ENCODE measurements at places on chromosomes 2 and 18.

DNA sequence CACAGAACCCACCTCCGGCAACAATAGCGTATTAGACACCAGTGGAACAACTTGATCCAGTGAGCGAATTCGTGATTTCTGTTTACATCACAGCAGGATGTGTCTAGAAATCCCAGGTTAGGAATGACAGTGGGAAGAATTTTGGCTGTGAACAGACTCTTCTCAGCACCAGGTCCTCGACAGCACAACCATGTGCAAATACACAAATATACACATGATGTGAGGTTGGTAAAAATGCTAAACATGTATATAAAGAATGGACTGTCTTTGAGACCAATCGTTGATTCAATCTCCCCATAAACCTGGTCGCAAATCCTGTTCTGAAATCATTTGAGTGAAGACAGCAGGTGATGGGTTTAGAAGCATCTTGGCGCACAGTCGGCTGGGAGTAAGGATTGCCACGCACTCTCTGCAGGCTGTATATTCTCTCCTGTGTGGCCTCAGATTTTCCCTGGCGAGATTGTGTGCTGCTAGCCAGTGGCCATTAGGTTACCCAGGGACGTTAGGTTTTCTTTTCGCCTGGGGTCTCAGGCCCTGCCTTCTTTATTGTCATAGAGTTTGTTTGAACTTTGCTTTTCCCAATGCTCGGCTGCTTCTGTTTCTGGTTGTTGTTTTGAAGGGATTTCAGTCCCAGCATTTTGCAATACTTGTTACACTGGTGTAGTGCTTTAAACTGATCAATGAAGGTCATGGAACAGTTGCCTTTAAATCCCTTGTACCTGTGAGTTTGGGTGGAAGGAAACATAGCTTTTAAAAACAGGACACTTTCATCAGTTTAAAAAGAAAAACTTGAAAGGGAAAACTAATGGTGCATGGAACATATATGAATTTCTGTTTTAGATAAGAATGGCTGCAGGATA lies 147.3 kb downstream of the ALPK2 start:
- DNase-seq, result no peak

GRCh38 chr18:70243131-70243929 lies 37.8 kb upstream of the RTTN start:
- no peak for DNase-seq

DNA sequence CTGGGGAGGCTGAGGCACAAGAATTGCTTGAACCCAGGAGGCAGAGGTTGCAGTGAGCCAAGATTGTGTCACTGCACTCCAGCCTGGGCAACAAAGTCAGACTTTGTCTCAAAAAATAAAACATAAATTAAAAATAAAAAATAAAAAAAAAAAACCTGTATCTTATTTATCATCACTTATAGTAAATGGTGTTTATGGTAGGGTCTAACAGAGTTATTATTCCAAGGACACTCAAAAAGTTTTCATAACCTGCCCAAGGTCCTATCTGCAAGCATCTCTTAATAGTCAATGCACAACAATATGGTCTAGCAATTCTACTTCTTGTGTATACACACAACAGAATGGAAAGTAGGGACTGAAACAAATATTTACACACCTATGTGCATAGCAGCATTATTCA lies 47.3 kb upstream of the MYCN start:
- DNase-seq, result no peak

DNA sequence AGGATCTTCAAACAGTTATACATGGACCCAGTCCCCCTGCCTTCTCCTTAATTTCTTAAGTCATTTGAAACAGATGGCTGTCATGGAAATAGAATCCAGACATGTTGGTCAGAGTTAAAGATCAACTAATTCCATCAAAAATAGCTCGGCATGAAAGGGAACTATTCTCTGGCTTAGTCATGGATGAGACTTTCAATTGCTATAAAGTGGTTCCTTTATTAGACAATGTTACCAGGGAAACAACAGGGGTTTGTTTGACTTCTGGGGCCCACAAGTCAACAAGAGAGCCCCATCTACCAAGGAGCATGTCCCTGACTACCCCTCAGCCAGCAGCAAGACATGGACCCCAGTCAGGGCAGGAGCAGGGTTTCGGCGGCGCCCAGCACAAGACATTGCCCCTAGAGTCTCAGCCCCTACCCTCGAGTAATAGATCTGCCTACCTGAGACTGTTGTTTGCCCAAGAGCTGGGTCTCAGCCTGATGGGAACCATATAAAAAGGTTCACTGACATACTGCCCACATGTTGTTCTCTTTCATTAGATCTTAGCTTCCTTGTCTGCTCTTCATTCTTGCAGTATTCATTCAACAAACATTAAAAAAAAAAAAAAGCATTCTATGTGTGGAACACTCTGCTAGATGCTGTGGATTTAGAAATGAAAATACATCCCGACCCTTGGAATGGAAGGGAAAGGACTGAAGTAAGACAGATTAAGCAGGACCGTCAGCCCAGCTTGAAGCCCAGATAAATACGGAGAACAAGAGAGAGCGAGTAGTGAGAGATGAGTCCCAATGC lies 4.6 kb downstream of the TTR start:
- no peak for DNase-seq

DNA sequence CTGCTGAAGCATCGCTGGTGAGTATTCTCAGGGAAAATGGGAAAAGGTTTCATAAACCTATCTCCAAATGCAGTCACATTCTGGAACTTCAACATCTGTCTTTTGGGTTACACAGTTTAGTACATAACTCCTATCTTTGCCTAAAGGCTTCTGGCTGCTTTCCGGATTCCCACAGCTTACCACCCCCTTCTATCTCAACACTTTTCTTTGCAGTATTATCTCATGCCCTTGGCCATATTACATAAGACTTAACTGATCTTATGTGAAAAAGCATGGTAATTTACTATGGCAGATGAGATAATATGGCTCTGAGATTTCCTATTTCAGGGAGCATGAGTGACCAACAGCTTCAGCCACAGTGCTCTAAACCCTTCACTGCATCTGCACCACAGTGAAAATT lies 369.3 kb upstream of the LINC00305 start:
- DNase-seq, result no peak

- no peak for DNase-seq
Measured at GRCh38 chr2:122389694-122390093, 634.2 kb downstream of the TSN start.

DNA sequence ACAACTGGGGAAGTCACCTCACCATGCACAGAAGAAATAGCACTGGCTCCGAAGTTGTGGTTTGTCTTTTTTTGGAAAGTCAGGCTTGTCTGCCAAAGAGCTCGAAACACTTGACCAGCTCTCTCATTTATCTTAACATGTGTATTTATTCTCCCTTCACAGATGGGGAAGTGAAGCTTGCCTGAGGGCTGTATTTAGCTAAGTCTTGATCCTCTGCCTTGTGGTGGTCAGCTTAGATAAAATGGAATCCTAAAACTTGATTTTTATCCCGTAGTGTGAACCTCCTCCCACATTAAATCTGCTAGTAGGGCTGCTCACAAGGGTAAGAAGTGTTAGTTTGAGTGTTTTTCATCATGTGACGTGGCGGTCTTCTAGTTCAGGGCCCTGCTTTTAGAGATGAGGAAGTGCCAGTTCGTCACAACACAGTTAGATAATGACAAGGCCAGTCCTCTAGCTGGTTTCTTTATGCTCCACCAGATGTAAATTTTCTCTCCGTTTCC lies 89.7 kb downstream of the TMEM247 start:
- no peak for DNase-seq

DNA sequence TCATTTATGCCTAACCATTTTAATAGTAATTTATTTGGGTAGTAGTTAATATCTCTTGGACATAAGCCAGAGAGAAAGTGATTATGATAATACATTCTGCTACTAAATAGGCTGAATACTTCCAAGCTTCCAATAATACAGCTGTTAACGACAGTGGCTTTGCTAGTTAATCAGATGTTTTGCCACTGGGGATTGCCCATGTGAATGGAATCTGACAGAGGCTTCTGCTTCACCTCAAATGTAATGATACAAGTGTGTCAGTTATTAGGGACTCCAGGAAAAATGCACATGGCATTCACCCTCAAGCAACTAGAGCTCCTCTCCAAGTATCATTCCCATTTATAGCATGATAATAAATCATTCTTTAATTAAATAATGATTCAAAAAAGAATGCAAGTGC lies 185.0 kb upstream of the TMEFF2 start:
- no peak for DNase-seq

DNA sequence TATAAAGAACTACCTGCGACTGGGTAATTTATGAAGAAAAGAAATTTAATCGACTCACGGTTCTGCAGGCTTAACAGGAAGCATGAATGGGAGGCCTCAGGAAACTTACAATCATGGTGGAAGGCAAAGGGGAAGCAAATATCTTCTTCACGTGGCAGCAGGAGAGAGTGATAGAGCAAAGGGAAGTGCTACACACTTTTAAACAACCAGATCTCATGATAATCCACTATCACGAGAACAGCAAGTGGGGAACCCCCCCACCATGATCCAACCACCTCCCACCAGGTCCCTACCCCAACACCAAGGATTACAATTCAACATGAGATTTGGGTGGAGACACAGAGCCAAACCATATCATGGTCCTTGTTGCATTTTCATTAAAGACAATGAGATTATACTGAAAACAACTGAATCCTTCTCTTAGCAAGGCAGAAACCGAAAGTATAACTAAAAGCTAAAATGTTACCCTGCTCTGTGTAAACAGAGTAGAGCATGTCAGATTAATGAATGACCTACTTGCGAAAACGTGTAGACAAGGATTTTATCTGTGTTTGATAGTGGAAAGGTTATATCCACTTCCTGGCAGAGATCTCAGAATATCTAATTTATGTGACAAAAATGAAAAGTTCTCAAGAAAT lies 60.1 kb upstream of the RBBP8 start:
- DNase-seq, result no peak

- DNase-seq, result no peak
Measured at GRCh38 chr2:120988700-120989511, 253.2 kb downstream of the GLI2 start.

DNA sequence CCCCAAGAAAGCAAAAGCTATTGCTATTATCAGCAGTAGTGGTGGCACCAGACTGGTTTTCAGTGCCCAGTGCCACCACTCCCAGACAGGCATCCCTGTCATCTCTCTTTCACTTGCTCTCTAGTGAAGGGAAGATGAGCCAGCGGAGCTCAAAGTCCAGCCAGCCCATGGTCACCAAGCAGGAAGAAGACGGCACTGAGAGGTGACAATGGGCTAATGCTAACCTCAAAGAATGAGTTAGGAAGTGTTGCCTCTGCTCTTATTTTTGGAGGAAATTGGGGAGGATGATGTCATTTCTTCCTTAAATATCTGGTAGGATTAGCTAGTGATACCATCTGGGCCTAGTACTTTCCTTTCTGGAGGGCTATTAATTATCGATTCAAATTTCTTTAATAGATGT lies 1.7 kb downstream of the SP140 start:
- no peak for DNase-seq

DNA sequence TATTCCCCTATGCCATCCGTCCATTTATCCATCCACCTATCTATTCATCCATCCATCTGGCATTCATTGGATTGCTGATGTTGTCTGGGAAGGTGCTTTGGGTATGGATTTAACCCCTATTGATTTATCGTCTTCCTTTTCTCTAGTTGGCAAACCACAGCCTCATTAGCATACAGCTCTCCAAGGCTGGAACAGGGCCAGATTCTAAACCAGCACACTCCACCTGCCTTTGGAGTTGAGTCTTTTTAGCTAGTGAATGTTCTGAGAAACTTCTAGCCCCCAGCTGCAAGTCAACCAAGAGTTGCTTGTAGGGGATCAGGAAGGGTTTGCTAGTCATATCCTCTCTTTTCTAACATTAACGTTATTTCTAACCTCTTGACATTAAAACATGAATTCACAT lies 90.7 kb downstream of the NRP2 start:
- DNase-seq, result peak; percentile 71

GRCh38 chr2:46942143-46942526 lies 26.5 kb upstream of the MCFD2 start:
- no peak for DNase-seq

DNA sequence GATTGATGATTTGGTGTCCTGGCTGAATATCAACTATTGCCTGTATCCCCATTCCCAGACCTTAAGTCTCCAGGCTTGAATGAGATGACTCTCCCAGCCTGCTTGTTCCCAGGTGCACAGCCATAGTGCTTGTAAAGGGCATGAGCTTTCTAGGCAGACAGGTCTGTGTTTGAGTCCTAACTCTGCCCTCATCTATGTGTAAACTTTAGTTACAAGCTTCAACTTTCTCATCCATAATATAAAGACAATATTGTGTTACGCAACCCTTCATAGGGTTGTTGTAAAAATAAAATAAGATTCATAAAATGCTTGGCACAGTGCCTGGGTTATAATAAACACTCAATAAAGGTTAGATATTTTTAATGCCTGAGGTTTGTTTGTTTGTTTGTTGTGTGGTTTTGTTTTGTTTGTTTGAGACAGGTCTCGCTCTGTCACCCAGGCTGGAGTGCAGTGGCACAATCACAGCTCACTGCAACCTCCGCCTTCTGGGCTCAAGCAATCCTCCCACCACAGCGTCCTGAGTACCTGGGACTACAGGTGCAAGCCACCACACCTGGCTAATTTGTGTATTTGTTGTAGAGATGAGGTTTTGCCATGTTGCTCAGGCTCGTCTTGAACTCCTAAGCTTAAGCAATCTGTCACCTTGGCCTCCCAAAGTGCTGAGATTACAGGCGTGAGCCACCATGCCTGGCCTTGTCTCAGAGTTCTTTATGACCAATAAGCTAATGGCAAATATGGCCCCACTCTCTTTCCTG lies 89.4 kb upstream of the MAPRE2 start:
- DNase-seq, result no peak

- DNase-seq, result no peak
Measured at GRCh38 chr2:215423928-215424540, 11.8 kb downstream of the FN1 start.

GRCh38 chr2:188893972-188894371 lies 80.2 kb upstream of the COL3A1 start:
- DNase-seq, result no peak

- DNase-seq, result no peak
Measured at GRCh38 chr2:69316550-69316949, 70.5 kb downstream of the GFPT1 start.

DNA sequence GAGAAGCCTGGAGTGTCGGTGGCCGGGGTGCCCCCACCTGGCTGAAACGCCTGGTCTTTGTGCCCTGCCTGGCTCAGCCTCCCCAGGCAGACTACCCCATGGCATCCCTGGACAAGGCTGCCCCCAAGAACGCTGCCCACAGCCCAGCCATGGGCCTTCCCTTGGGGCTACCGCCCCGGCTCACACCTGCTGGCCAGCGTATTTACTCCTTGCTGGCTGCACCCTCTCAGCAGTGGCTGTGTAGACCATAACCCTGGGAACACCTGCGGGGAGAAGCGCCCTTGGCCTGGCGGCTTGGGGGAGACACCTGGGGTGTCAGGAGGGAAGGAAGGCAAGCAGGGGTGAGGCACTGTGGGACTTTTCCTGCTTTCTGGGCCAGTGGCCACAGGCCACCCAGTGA lies 17.3 kb downstream of the CAPN10 start:
- DNase-seq, result no peak

DNA sequence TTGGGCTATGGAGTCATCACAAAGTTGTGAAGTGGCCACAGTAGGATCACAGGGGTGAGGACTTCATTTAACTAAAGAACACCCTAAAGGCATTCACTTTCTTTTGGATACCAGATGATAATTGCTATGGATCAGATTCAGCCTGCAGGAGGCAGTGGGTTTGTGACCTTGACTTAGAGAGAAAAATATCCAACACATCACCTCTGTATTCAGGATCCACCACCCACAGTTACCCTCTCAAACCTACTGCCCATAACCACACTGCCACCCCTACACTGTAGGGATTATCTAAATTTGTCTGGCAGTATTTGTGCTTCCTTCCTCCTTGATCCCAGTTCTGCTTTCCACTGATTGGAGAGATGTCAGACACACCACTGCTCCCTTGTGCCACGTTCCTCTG lies 269.4 kb downstream of the MYCN start:
- DNase-seq, result no peak

- DNase-seq, result peak; percentile 63
Measured at GRCh38 chr2:223641082-223641481, 38.9 kb upstream of the SCG2 start.
